ENCODE measurements at places on chromosomes 5 and 9.
A peak's percentile ranks its signal among the peaks of the same experiment; 100 is the strongest.

- no peak for DNase-seq
Observed at GRCh38 chr5:141787376-141787775, 90.8 kb downstream of the PCDH1 start.

DNA sequence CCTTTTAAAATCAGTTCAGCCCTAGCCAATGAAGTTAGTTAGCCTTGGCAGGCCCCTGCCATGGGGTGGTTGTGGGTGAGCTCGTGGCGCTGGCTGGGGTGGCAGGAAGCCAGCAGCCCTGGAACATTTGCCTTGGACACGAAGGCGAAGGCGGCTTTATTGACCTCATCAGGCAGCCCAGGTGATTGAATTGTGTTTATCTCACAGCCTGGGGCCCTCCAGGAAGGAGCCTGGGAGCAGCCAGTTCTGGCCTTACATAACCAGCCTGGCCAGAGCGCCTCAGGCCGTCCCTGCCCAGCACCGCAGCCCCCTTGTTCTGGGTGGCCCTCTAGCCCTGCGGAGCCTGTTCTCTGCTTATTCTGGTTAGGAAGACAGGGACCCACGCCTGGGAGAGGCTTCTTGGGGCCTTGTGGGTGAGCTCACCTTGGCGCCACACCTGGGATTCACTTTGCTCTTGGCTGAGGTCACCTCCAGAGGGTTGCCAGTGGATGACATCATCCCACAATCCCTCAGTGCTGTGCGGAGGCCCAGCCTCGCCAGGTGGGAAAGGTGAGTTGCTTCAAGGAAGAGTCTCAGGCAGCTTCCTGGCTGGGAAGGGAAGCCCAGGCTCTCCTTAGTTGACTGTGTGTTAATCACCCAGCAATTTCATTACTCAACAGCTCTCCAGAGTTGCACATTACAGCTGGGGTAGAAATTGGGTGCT, 54.4 kb upstream of the RPL26L1 start:
- DNase-seq, result no peak

- no peak for DNase-seq
Observed at GRCh38 chr5:153998010-153998409, 40.7 kb downstream of the FAM114A2 start.

DNA sequence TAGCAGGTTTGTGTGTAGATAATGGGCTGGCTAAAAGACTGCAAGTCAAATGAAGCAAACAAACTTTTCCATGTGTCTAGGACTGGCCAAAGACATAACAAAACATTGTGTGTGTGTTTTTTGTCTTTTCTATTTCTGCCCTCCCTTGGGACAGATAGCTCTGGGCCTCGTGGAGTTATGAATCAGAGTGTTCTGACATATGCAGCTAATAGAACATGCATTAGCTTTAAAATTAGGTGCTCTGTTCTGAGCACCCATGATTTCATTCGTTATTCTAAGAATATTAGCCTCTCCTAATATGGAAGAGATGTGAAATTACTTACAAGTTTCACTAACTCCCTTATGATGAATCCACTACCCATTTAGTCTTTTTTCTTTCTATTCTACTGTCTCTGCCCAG, 367.3 kb upstream of the PAPPA start:
- no peak for DNase-seq

- DNase-seq, result no peak
Observed at GRCh38 chr9:28301281-28301680, 728.0 kb upstream of the C9orf72 start.

- DNase-seq, result no peak
Observed at GRCh38 chr5:174998131-174998730, 273.8 kb downstream of the MSX2 start.

DNA sequence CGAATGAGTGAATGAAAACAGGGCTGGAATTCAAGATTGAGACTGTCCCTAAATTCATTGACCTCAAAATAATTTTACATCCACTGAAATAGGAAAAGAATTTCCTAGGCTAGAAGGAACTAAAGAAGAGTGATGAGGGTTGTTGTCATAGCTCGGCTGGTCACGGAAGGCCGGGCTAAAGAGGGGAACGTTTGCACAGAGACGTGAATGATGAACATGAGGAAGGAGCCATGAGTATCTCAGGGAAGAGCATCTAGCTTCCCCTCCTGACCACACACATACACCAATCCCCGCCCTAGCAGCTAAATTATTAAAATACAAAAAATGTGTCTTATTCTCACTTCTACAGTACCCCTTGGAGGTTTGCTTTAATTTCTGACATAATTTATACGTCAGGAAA, 124.4 kb upstream of the ABCA1 start:
- no peak for DNase-seq

DNA sequence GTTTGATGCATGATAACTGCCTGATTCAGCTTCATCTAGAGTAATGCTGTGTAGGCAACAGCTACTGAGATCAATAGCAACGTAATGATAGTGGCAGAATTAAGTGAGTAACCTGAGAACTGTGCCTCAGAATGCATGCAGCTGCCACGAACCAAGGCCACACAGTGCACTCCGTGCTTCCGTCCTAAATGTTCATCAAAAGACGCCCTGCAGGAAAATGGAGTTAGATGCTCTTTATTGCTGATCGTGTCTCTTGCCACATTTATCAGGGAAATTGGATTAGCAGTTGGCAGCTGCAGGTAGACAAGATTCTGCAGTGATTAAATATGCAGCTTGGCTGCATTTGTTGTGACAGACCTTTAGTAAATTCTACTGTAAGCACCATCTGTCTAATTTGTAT, 107.7 kb upstream of the TLX3 start:
- DNase-seq, result no peak

- peak; percentile 73 for DNase-seq
Observed at GRCh38 chr9:127751269-127752054, 16.4 kb upstream of the TOR2A start.

DNA sequence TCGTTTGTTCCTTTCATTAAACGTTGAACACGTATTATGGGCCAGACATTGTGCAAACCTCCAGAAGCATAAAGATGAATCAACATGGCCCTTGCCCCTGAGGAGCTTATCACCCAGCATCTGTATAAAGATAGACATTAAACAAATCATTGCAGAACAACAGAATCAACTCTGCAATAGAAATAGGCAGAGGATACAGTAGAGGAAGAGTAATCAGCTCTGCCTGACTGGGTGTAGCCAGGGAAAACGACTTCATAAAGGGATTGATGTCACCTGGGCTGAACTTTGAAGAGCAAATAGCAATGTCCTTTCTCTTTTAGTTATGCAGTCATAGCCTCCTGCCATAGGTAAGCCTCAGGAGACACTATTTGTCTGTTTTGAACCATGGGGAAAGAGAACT, 13.4 kb downstream of the RGS7BP start:
- no peak for DNase-seq

DNA sequence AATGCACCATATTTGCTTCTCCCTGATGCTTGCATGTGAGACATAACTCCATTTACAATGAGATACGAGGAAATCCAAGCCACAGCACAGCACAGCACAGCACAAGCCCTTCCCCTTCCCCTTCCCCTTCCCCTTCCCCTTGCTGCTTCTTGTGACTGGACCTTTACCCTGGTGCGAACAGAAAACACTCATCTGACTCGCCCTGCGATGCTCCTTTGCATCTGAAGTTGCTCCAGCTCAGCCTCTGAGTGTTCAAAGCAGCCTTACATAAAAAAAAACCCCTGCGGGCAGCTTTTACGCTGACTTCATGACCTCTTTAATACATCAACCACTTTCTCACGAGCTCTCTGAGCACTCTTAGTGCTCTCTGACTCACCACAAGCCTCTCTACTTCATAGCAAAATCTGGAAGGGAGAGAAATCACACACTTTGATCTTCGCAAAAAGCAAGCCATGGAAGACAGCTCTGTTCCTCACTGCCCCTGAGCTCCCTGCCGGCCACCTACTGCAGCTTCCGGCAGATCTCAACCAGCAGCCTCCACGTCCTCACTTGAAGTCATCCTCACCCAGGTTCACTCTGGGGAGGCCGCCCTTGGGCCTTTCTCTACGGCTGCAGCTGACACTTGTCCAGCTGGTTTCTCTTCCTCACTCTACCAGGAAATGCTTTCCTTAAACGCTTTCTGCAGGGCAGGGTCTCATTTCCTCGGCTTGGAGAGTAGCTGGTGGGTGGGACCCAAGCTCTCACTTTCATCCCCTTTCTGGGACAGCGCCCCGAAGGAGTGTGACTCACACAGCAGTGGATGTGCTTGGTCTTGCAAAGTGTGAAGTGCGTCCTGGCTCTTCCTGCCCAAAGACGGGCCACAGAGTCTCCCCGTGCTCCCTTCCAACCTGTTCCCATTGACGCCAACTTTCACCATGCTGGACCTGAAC, 5.3 kb downstream of the SLC34A1 start:
- no peak for DNase-seq

DNA sequence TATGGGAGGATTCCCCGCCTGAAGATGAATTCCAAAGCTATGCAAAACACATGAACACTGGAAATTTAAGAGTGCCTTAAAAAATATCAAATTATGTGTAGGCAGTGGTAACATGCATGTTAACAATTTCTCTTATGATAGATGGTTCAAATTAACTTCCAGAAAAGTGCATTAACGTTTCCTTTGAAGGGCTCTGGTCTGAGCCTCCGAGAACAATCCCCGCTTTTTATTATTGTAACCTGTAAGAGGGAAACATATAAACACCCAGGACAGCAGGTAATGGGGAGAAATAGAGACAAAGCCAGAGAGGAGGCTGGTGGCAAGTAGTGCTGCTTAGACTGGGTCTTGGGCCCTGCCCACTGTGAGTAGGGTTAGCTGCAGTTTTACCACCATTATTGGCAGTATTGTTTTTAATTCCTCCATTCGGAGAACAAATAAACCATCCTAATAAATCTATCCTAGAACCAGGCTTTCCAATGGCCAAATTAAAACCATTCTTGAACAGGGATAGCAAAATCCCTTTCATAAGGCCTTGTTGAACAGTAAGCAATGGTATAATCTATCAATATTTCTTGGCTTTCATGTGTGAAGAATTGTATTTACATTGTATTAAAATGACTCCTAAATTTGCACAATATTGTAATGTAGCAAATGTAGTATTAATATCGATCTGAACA, 6.3 kb downstream of the NR2F1 start:
- no peak for DNase-seq

GRCh38 chr5:71782771-71783770, 64.0 kb downstream of the CARTPT start:
- DNase-seq, result peak; percentile 89

- no peak for DNase-seq
Observed at GRCh38 chr5:116785106-116785505, 210.5 kb upstream of the SEMA6A start.

Measured in WTC11 (cell line).